Nephron progenitor cell (in vitro differentiated cells): ENCODE measurements at places on chromosomes 3 and 15.

GRCh38 chr3:141373768-141374526, 5.6 kb downstream of the ZBTB38 start:
- no peak for DNase-seq

GRCh38 chr15:82535566-82536408, 4.5 kb downstream of the RPS17 start:
- DNase-seq: no peak

GRCh38 chr3:151787626-151788025, 26.3 kb upstream of the AADAC start:
- DNase-seq: no peak

GRCh38 chr3:24006-24405, 172.6 kb upstream of the CHL1 start:
- no peak for DNase-seq

DNA sequence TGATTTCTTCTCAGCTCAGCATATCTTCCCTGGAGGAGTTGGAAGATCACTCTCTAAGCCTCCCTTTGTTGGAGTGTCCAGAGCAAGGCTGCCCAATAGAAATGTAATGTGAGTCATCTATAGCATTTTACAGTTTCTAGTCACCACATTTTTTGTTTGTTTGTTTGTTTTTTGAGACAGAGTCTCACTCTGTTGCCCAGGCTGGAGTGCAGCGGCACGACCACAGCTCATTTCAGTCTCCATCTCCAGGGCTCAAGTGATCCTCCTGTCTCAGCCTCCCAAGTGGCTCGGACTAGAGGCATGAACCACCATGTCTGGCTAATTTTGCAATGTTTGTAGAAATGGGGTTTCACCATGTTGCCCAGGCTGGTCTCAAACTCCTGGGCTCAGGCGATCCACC, 21.3 kb downstream of the KLHL6 start:
- DNase-seq: no peak

DNA sequence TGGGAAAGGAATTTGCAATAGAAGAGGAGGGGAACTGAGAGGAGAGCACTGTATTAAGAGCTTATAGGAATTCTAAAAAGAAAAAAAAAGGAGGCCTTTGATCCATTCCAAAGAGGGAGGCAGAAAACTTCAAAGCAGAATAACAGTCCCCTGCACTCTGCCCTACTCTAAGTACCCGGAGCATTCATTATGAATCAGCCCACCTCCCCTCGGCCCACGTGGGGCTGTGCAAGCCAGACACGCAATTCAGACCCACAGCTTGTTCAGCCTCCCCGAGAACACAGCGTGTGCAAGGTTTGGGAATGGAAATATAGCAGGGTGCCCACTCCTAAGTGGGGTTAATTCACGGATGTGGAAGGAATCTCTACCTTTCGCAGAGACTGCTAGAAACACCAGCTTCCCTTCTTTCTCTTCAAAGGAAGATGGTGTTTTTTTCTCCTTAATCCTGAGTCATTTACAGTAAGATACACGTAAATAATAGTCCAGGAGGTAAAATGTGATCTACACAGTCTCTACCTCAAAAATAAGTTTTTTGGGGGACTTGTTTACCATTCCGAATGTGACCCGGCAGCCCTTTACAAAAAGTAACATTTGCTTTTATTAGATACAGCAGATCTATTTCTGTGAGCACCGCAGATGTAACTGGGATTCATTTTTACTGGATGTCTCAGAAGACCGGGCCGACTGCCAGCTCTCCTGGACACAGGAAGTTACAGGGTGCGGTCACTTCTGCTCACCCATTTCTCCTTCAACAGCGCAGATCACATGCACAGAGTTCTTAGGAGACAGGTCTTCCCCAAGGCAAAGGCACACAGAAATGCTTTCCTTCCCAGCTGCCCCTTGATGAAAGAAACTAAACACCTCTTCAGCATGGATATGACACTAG, 768.5 kb upstream of the CFAP20DC start:
- no peak for DNase-seq

DNA sequence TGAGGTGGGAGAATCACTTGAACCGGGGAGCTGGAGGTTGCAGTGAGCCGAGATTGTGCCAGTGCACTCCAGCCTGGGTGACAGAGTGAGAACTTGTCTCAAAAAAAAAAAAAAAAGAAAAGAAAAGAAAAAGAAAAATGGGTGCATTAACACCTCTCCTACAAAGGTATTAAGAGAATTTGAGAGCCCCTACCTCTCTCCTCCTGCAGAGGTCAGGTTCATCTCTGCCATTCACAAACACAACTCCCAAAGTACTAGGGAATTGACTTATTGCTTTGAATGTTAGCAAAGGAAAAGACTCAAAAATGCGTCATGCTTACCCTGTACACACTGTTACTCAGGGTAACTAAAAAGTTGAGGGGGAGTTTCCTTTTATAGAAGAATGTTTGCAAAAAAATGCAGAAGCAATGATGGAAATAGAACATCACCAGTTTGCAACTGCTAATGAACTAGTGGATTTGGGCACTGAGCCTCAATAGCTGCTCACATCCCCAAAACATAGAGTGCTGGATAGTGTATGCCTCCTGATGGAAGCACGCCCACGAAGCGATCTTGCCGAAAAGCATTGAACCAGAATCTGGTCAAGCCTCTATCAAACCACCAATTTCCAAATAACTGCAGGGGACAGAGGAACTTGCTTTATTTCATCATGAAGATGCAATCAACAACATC, 15.5 kb upstream of the LYZL4 start:
- DNase-seq: no peak

DNA sequence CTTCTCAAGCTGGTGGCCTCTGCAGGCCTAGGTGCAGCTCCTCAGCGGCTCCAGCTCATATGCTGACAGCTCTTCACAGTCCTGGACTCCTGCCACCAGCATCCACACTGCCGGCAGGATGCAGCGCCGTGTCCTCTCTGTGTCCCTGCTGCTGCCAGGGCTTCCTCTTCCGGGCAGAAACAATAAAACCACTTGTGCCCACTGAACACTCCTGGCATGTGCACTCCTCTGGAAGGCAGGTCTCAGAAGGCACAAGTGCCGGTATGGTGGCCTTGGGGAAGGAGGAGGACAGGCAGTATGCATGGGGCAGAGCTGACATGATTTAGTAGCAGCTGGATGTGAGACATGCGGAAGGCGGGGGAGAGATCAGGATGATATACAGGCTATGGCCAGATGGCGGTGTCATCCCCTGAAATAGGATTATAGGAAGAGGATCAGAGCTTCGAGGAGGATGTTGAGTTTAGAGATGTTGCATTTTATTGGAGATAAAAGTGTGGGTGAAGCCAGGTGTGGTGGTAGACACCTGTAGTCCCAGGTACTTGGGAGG, 7.5 kb upstream of the MAN2A2 start:
- DNase-seq: no peak

DNA sequence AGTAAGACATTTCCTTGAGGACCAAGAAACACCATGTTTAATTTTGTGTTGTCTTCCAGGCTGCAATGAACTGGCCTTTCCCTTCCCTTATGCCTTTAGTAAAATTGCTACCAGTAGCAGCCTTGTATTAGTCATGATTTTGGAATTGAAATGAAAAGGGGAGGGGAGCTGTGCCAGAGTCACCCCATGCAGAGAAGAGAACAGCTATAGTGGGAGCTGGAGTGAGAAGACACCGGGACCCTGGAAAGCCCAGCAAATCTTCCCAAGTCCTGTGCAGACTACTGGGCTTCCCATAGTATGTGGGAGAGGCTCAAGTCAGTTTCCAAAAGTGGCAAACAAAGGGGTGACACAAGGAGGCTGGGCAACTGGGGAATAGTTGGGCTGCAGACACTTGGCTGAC, 178.5 kb downstream of the NR1D2 start:
- no peak for DNase-seq

- peak; percentile 30 for DNase-seq
Measured at GRCh38 chr3:123365450-123366143, 83.3 kb downstream of the ADCY5 start.
